ENCODE measurements at places on chromosomes 2 and 18.

DNA sequence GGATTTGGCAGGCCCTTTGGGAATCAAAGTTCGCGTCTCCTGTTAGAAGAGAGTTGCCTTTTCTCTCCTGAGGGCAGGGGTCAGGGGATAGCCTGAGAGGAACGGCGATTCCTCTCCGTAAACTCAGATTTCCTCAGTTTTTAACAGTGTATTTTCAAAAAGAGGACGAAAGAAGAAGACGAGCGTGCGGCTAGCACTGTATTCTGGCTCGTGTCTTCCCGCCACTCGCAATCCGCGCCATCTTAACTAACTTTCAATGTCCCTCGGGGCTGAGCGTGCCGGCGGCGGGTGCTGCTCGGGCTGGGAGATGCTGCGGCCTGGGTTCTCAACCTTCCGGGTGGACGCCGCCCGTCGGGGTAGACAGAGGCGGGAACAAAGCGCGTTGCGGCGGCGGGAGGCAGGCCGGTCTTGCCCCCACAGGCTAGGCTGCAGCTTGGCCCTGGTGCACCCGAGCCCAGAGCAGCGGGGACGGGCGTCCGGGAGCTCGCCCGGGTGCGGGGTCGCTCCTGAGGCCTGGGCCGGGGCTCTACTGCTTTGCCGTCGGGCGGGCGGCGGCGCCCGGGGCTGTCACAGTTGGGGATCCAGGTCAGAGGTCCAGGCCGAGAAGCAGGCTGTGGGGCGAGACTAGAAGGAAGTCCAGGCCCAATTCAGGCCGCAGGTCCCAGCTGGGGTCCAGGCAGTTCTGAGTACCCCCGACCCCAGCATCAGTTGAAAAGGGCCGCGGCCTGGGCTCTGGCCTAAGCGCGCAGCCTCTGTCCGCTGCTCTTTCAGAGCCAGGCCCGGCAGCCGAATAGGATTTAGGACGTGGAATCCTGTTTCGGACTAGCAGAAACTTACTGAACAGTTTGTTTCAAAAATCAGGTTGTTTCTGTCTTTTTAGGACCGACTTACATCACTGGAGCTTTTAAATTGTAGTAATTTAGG lies 11.8 kb downstream of the TBR1 start:
- no peak for DNase-seq

- DNase-seq, result no peak
These were observed 91.0 kb downstream of the DGKD start for GRCh38 chr2:233445152-233445830.

- DNase-seq, result no peak
These were observed 337.7 kb downstream of the DYSF start for GRCh38 chr2:71791061-71791450.

DNA sequence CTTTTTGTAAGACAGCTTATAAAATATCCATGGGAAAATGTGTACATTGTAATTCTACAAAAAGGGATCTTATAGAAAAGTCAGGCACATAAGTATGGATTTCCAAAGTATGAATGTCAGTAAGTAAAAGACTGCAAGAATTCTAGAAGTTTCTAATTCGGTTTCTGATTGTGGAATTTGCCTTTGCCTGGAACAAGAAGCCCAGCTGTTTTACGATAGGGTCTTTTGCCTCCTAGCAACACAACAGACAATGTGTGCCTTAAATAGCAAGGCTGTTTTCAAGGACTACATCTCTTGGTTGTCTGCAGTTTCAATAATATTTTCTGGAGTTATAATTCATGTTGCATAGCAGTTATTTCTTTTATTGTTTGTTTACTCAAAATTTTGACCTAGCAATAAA lies 312.9 kb downstream of the MTX2 start:
- no peak for DNase-seq

DNA sequence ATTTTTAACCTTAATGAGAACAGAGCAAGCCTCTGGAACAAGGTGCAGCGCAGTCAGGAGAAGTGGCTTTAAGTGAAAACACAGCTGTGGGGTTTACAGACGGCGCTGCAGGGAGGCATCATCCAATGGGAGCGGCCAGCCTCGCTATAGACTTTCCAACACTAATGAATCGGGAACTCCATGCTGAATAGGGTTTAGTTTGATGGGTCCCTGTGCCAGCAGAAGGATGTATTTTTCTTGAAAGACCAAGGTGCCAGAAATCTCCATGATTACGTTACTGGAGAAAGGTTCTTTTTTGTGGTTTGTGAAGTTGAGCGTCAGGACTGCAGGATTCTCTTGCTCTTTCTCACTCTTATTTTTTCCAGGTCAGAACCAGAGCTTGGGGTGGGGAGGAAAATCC lies 87.9 kb upstream of the ALPP start:
- DNase-seq, result no peak

DNA sequence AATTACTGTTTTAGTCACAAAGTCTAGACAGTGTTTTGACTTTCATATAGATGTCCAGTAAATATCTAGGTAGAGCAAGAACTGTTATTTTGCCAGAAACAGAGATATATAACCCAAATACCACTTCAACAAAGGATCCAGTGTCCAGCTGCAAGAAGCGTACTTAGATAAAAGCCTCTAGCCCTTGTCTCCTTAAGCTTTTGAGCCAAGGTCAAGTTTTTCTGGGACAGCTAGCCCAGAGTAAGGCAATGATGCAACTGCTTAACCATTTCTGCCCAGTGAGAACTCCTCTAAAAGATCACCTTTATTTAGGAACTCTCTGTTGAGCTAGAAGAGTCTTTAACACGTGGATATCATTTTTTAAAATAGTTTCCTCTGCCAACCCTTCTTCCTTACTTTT lies 1424.9 kb upstream of the NXPH2 start:
- no peak for DNase-seq

DNA sequence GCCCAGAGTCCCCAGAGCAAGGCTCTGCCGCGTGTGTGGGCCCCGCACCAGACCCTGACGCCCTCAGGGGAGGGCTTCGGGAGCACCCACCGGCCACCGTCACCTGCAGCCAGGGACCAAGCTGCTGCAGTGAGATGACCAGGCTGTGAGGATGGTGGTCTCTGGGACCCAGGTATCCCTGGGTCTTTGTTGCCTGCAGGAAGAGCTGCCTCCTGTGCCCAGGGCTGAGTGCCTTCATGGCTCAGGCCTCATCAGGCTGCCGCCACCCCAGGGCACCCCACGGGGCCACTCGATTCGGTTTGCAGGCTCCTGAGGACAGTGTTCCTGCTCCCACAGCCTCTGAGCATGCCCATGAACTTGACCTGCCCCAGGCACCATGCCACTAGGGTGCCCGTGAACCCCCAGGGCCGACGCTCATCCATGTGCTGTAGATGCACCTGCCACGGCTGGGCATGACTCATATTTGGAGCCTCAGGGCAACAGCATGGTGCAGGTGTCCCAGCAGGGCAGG lies 109.8 kb downstream of the FAM210A start:
- no peak for DNase-seq

DNA sequence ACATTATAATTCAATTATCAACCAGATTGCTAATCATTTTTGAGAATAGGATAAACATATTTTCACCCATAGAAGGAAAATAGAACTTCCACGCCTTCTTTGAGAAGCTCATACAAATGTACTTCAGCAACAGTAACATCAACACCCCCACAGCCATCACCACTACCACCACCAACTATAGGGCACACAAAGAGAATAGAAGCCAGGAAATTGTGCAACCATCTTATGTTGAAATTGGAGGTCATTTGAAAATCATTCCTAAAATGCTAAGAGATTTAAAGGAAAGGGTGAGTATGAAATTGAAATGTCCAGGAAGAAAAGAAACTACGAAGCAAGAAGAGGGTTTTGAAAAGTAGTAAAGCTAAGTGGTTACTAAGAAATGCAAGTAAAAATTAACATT lies 563.4 kb downstream of the ZNF804A start:
- no peak for DNase-seq

- DNase-seq, result no peak
These were observed 56.2 kb downstream of the SLC38A11 start for GRCh38 chr2:164899121-164899520.

DNA sequence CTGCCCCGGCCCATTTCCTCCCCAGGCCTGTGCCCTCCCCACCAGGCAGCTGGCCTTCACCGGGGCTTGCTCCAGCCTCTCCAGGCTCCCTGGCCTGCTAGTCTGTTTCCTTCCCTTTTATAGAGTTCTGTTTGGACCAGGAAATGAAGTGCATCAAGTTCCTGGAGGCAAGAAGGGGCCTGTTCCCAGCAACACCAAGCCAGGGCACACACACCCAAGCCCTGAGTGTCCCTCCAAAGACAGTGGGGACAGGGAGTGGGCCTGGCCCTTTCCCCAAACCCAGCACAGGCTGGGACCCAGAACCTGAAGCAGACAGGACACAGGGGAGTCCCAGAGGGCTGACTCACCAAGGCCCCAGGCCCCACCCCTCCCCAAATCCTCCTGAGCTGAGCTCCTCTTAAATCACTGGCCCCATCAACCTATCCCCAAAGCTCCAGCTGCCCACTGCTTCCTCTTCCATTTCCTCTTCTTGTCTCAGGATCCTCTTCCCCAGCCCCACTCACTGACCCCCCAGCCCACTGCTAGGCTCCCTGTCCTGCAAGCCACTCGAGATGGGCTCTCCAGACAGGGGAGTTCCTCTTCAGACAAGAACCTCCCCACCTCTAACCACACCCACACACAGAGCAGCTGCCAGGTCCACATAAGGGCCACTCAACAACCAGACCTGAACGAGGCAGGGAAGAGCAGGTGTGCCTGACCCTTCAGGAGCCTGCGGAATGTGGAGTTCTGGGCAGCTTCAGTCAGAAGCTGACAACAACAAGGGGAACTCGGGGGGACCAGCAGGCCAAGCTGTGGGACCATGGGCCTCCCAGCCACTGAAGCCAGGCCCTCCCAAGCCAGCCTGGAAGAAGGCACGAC lies 74.2 kb downstream of the TNS1 start:
- DNase-seq, result no peak

DNA sequence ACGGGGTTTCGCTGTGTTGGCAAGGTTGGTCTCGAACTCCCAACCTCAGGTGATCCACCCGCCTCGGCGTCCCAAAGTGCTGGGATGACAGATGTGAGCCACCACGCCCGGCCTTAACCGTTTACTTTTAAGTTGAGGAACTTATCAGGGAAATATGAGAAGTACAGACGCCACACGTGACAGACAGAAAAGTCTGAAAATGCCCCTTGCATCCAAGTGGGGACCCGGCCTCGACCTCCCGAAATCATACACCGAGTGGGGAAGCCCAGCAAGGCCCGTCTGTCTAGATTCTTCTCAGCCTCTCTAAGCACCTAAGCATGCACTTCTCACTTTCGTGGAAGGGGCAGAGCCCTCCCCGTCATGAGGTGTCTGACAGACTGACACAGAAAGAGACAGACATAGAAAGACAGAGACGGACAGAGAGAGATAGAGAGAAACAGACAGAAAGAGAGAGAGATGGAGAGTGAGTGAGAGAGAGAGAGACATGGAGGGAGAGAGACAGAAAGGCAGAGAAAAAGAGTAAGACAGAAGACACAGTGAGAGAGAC lies 107.3 kb upstream of the ANKRD30BL start:
- no peak for DNase-seq

DNA sequence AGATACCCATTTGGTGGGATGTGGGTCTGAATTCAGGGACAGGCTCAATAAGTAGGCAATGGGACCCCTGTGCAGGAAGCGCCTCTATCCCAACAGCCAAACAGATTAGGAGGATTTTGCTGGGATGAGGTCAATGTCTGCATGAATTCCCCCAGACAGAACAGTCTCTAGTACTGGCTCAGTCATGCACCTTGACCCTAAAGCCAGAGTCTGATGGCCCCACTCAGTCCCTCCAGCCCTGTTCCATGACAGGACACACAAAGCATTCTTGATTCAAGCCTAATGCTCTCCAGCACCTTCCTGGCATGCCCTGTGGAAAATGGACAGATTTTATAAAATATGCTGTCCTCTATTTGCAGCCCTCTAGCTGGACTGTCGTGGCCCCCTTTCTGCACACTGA lies 49.8 kb upstream of the RAB6D start:
- DNase-seq, result no peak

GRCh38 chr2:23761638-23762037 lies 165.3 kb downstream of the ATAD2B start:
- no peak for DNase-seq

- no peak for DNase-seq
These were observed 6.4 kb downstream of the SALL3 start for GRCh38 chr18:78986018-78986481.

DNA sequence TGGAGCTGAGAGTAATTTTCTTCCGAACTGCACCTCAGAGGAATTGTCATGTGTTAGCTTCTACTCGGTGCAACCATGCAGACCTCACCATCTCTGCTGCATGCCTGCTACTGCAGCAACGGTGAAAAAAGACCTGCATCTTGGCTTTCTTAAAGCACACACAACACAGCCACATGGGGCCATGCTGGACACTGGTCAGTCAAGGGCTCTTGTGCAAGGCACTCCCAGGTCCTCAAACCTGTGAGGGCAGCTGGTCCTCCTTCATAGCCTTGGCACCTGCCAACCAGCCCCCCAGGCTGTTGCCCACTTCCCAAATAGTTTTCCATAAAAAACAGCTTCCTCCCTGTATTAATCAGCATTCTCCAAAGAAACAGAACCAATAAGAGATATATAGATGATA lies 113.5 kb upstream of the TEX51 start:
- DNase-seq, result no peak

- peak; percentile 27 for DNase-seq
These were observed 78.5 kb downstream of the ACSL3 start for GRCh38 chr2:222939208-222939856.

- no peak for DNase-seq
These were observed 60.9 kb upstream of the SIX2 start for GRCh38 chr2:45070113-45070652.

DNA sequence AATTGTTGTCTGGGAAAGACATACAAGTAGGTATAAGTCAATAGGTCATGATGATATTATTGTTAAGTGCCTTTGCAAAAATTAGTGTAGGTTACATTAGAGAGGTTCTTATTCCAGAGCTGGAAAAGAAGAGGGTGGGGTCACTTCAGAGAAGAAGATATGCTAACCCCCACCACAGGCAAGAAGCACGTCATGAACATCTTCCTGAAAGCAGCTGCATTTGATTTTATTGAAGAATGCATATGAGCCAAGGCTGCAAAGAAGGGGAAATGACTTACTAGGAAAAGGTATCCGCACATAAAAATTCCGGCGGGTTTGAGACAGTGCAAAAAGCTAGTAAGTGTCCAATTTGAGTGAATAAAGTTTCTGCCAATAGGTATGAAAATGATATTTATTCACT lies 195.3 kb upstream of the CDH2 start:
- DNase-seq, result no peak

GRCh38 chr2:228801451-228801850 lies 469.6 kb downstream of the PID1 start:
- no peak for DNase-seq

DNA sequence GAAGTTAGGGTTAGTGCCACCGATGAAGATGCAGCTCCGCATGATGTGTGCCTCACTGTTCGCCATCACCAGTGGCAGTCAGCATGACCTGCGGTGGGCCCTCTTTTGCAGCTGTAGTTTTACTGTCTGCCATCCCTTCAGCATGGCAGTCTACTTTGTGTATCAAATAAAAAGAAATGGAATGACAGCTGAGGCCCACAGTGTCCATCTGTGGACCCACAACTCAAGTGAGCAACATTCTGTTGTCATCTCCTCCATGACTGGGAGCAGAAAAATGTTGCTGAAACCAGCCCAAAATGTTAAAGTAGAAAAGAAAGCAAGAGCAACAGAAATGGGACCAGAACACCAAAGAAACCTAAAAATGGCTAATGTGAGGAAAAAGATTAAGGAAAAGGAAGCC lies 128.7 kb downstream of the MEP1B start:
- DNase-seq, result no peak

- no peak for DNase-seq
These were observed 1190.2 kb upstream of the NRXN1 start for GRCh38 chr2:52222128-52222527.

GRCh38 chr2:118524911-118525310 lies 322.5 kb downstream of the EN1 start:
- no peak for DNase-seq

- no peak for DNase-seq
These were observed 238.2 kb upstream of the SOX11 start for GRCh38 chr2:5454051-5454390.
